ENCODE measurements at places on chromosomes 12 and 14.

GRCh38 chr12:53299101-53299453 lies 418 bp upstream of the MYG1 start:
- DNase-seq, result no peak

- no peak for DNase-seq
These were observed 48.0 kb downstream of the IRAK3 start for GRCh38 chr12:66236969-66237368.

- DNase-seq, result no peak
These were observed 7.7 kb upstream of the SLC6A15 start for GRCh38 chr12:84920331-84920730.

DNA sequence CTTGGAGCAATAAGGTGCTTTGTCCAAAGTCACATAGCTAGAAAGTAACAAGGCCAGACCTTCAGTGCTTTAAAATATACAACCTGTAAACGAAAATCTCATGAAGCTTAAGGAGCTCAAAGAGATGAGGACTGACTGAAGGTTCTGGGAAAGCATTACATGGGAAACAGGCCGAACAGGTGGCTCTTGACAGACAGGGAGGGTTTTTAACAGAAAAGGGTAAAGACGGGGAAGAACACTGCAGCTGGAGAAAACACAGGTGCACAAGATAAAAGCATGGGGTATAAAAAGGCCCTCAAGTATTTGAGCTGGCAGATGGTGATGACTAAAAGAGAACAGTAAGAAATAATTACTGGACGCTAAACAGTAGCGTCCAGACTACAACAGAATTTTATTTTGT lies 257.2 kb downstream of the NELL2 start:
- no peak for DNase-seq

DNA sequence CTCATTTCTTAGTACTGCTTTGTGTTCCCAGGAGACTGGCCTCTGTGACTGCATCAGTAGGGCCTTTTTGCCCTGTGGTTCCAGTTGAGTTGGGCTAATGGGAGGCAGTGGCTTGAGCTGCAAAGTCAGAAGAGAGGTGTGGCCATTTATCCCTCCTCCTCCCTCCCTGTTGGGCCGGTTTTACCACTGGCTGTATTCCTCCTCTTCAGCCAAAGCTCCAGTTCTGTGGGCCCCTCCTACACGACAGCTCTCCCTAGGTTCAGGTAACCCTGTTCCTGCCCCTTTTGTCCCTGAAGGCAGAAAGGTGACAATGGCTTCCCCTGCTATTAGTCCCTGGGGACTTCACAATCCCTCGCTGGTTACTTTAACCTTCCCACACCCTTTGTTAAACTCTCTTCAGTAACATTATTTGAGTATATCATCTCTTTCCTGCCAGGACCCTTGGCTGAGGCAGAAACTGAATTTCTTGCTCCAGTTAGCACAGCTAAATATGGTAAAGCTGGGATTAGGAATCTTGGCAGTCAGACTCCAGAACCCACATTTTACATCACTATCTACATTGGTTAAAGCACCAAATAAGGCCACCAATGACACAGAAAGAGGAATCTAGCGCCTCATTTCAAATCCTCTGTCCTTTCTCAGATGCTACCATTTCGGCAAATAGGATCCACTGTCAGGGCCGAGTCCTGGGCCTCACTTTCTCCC lies 121.9 kb upstream of the SLC35F4 start:
- DNase-seq, result no peak

- DNase-seq, result no peak
These were observed 828.9 kb downstream of the VRK1 start for GRCh38 chr14:97626088-97626487.

- DNase-seq, result no peak
These were observed 370.6 kb downstream of the KCNH5 start for GRCh38 chr14:62674563-62675237.

DNA sequence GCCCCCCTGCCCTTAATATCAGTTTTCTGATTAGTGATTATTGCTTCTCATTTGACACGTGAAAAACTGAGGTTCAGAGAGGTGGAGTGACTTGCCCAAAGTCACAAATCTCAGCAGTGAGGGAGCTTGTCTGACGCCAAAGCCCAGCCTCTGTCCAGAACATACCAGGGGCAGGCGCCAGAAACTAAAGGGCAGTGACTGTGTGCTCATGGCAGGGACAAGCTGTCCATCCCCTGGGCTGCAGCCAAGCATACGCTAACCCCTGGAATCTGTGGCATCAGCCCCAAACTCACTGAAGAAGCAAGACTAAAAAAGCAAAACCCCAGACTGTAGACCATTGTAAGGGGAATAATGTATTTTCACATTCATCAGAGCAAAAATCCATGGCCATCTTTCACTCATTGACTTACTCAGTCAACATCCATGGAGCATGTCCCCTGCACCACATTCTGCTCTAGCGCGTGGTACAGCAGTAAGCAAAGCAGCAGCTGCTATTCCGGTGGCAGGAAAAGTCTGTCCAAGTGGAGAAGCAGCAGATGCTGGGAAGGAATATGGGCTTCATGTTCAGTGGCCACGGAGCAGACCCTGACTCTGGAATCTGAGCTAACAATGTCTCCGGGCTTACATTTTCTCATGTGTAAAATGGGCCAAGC lies 1.5 kb upstream of the SERPINA4 start:
- DNase-seq, result no peak

DNA sequence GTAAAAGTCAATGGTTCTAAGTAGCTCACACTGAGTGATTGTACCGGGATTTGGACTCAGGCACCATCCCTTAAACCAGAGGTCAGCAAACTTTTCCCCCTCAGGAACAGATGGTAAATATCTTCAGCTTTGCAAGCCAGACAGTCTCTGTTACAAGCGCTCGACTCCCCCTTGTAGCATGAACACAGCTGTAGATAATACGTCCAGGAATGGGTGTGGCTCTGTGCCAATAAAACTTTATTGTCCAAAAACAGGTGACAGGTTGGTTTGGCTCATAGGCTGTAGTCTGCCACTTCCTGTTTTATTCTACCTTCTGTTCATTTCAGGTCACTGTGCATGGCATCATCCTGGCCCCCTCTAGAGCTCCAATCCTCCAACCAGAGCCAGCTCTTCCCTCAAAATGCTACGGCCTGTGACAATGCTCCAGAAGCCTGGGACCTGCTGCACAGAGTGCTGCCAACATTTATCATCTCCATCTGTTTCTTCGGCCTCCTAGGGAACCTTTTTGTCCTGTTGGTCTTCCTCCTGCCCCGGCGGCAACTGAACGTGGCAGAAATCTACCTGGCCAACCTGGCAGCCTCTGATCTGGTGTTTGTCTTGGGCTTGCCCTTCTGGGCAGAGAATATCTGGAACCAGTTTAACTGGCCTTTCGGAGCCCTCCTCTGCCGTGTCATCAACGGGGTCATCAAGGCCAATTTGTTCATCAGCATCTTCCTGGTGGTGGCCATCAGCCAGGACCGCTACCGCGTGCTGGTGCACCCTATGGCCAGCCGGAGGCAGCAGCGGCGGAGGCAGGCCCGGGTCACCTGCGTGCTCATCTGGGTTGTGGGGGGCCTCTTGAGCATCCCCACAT lies 7.6 kb downstream of the BDKRB1 start:
- DNase-seq, result no peak

DNA sequence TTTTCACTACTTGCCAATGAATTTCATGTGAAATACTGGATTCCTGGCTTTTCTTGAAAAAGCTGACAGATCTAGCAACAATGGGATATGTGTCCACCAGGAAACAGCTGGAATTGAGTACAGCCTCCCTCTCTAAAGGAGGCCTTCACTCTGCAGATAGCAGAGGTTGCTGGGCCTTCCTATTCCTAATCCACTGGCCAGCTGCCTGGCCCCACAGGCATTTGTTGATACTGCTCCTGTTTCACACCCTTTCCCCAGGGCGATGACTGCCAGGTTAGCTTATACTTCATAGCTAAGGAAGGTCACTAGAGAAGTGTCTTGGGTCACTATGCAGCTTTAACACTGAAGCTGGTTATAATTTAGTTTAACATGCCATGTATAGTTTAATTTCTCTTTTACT lies 87.5 kb upstream of the PDZRN4 start:
- DNase-seq, result no peak

- no peak for DNase-seq
These were observed 1.8 kb downstream of the VSX2 start for GRCh38 chr14:74240794-74241651.

DNA sequence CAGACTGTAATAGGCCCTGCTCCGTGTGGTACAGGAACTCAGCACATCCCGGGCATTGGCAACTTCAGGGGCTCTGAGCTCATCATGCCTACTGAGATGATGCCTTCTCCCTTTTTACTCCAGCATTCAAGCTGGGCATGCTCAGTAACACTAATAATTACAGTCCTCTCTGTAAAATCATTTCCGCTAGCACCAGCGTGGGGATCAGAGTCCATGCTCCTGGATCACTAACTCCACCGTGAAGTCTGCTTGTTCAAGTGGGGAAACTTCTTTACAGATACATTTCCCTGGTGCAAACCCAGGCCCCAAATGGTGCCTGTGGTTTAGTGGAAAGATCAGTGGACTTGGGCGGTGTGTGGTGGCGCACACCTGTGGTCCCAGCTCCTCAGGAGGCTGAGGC lies 16.7 kb downstream of the CLSTN3 start:
- no peak for DNase-seq

- DNase-seq, result no peak
These were observed 298.4 kb downstream of the TRHDE start for GRCh38 chr12:72570601-72571000.

DNA sequence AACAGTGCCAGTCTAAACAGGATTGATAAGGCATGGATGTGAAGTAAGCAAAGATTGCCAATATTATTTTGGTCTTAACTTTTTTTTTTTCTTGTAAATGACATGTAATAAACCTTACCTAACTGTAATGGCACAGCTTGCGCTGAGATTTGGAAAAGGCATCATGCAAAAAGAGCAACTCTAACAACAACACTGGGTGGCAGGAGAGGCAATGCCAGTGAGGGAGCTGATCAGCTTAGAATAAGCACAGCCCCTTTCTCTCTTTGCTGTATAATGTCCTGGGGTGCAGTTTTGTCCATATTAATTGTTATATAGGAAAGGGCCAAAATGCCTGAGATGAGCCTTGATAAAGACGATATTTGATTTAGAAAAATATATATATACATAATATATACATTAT lies 1589.7 kb upstream of the FLRT2 start:
- no peak for DNase-seq

DNA sequence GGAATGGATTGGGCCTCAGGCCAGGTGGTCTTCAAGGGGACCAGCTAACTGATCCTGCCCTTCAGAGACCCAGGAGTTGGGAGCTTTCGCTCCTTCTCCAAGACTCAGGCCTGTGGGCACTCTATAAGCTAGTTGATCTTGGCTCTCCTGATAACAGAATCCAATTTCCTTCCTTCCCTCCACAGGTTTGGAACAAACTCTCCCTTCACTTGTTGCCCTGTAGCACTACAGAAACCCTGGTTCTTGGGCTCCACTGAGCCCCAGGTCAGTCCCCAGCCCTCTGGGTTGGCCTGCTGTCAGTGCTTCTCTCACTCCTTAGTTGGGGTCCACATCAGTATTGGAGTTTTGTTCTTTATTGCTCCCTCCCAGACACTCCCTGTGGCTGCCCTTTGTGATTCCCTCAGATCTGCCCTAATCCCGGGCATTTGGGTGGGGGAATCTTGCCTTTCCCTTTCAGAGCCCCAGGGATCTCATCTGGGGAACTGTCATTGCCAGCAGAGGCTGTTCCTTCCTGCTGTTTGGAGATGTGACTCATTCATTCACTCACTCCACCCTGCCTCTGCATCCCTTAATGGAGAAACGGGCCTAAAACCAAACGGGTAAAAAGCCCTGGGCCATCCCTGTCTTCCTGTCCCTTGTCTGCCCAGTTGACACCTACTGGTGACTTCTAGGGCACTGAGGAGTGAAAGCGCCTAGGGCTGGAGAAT lies 4.4 kb upstream of the GPD1 start:
- no peak for DNase-seq

GRCh38 chr14:54680651-54681050 lies 113.7 kb downstream of the SAMD4A start:
- no peak for DNase-seq

- DNase-seq, result no peak
These were observed 6.5 kb upstream of the LGALS3 start for GRCh38 chr14:55122440-55122986.

GRCh38 chr14:21626491-21627230 lies 8.1 kb downstream of the OR10G2 start:
- DNase-seq, result no peak

DNA sequence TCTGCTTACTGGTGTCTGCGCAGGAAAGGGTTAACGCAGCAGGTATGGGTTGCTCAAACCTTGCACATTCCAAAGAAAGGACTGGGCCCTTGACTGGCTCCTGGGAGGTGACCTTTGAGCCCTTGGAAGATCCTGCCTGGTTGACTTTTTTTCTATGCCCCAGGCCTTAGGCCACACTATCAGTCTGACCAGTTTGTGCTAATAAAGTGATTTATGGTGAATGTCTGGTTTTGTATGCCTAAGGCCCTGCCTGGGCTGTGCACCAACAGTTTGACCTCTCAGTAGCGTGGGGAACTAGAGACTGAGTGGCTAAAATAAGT lies 61.4 kb upstream of the SCN8A start:
- DNase-seq, result no peak

DNA sequence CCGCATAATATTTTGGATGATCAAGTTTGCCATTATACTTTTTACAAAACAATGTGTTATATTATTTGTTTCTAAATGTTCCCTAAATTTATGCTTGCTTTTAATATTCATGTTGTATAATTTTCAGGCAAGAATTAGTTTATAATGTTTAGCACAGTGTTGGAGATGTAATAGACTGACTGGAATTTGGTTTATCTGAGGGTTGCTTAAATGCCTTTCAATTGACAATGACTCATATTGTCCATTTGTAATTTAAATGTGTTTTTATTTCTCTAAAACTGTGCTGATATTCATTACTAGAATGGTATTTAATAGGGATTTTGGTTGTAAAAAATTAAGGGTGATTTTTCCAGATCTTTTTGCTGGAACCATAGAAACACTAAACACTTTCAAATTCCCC lies 788.4 kb downstream of the SLC6A15 start:
- DNase-seq, result no peak

GRCh38 chr14:79833781-79834180 lies 377.5 kb downstream of the DIO2 start:
- DNase-seq, result no peak

GRCh38 chr12:130998136-130998535 lies 44.4 kb downstream of the ADGRD1 start:
- DNase-seq, result no peak

- no peak for DNase-seq
These were observed 31.5 kb upstream of the GZMB start for GRCh38 chr14:24665440-24665991.

GRCh38 chr14:49970474-49971147 lies 77.7 kb downstream of the ARF6 start:
- DNase-seq, result no peak

- peak; percentile 11 for DNase-seq
These were observed 75.0 kb upstream of the HIF1A start for GRCh38 chr14:61620130-61620946.

GRCh38 chr12:64993461-64993860 lies 127.6 kb downstream of the WIF1 start:
- no peak for DNase-seq

- no peak for DNase-seq
These were observed 91.2 kb downstream of the RGS6 start for GRCh38 chr14:72023128-72024042.

- no peak for DNase-seq
These were observed 4.5 kb downstream of the TAS2R50 start for GRCh38 chr12:10982244-10982643.
